ENCODE measurements at places on chromosomes 2 and 18.

DNA sequence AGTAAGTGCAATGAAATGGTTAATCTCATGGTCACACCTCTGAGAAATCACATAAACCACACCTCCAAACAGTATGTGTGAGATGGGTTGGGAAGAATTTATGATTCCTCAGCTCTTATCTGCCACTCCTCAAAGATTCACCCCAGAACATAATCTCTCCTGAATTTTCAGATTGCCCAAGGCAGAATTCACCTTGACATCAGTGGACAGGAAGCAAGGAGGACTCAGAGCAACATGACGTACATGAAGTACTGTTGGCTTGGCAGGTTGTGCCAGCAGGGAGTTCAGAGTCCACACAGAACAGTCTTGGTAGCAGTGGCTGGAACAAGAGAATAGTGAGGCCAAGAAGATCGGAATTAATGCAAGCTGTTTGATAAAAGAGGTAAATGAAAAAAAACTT is 31.7 kb upstream of the CYBRD1 start:
- DNase-seq, result no peak

DNA sequence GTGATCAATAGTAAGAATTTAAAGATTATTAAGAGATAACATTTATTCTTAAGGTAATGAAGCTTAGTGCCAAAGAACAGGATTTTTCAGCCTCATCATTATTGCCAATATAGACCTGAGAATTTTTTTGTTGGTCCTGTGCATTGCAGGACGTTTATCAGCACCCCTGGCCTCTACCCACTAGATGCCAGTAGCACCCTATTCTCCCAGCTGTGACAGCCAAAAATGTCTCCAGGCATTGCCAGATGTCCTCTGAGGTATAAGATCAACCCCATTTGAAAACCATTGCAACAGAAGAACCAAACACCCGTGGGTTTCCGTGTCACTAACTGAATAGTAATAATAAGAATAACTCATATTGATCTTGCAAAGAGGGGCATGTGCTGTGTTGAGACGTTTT is 700.0 kb upstream of the SOX11 start:
- no peak for DNase-seq

DNA sequence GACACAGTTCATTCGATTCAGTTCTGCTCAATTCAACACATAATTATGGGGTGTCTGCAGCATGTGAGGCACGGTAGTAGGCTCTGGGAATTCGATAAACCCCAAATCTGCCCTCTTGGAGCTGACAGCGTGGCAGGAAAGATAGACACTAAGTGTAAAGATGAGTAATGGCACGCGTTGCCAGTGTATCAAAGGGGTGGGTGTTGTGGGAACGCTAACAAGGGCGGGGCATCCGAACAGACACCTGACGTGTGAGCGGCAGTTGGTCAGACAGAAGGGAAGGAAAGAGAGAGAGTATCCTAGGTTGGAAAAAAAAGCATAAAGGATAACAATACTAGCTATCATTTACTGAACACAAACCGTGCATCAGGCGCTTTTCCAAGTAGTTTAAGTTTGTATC is 125.7 kb upstream of the HAAO start:
- DNase-seq, result no peak

DNA sequence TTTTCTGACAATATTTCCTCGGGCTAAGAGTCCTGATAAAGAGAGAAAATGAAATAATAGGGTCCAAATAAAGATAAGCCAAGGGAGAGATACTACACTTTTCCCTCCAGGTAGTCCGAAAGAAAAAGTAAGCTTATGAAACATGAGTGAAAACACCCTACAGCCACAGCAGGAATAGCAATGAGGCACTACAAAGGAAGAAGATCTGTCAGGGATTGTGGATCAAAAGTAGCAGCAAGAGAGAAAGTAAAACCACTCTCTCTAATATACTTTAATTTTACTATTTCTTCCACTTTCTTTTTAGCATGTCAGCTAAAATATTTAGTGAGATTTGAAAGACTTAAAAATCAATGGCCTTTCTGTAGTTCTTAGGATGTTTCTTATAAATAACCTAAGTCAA is 1601.8 kb downstream of the LRP1B start:
- no peak for DNase-seq

DNA sequence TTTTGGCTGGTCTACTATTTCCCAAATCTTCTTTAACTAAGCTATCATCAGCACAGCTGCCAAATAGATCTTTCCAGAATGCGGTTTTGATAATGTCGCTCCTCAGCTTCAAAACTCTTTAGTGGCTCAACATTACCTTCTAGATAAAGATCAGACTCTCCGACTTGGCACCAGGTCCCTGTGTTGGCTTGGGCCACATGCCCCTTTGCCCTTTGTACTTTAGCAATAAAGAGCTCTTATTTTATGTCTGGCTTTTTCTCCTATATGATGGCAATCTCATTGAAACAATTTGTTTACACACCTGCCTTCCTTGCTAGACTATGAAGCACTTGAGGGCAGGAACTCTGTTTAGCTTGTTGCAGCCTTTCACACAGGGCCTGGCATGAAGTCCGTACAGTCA is 128.9 kb upstream of the GATA6 start:
- DNase-seq, result no peak

GRCh38 chr2:137607722-137608318 is 356.5 kb upstream of the HNMT start:
- no peak for DNase-seq

- no peak for DNase-seq
Observed at GRCh38 chr2:183349091-183349490, 224.8 kb downstream of the NUP35 start.

DNA sequence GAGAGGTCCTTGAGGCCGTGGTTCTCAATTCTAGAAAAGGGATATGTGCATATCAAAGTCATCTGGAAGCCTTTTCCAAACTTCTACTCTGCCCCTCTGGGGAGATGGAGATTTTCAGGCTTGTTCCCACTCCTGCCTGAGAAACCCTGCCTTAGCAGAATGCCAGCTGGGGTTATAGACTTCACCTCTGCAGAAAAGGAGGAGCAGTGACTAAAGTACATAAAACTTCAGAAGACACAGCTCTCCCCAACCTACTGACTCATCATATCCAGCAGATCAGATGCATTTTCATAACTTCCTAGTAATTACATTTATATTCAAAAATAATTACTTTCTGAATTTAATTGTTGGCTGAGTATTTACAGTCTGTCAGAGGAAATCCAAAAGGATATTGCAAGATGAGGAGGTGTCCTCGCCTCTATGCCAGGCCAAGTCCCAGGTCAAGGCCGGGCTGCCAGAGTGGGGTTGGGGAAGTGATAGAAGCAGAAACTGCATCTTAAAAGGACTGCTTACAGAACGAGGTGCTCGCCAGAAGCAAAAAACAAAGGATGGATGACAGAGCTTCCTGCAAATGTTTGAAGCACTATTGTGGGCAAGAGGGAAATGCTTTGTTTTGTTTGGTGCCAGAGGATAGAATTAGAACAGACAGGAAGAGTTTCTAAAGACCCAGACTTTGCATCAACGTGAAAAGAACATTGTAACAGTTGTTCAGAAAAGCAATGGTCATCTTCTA is 75.6 kb upstream of the APCDD1 start:
- no peak for DNase-seq

Data from stimulated activated CD4-positive, alpha-beta T cell treated with anti-CD3 and anti-CD28 coated beads, Interleukin-4, amount 100 ng/mL, for 24 hours (primary cell).